8988T (cell line): ENCODE measurements at places on chromosomes 13 and 19.

DNA sequence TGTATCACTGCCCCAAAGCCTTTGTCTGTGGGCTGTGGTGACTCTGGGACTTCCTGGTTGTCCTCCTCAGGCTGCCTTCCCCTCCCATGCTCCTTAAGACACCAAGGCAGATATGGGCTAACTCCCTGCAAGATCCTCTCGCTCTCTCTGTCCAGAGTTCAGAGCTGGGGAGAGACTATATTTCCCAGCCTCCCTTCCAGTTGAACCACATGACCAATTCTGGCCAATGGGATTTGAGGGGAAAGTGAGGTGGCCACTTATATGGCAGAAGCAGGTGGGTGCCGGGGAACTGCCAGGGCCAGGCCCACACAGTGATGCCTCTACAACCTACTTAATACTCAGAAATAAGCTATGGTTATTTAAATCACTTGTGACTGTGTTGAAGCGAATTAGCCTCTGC, 16.2 kb upstream of the ANGPTL8 start:
- no peak for DNase-seq

- no peak for DNase-seq
Measured at GRCh38 chr13:42328672-42329071, 56.7 kb downstream of the AKAP11 start.

- DNase-seq = no peak
Measured at GRCh38 chr19:7509625-7510024, 6.3 kb upstream of the ZNF358 start.

DNA sequence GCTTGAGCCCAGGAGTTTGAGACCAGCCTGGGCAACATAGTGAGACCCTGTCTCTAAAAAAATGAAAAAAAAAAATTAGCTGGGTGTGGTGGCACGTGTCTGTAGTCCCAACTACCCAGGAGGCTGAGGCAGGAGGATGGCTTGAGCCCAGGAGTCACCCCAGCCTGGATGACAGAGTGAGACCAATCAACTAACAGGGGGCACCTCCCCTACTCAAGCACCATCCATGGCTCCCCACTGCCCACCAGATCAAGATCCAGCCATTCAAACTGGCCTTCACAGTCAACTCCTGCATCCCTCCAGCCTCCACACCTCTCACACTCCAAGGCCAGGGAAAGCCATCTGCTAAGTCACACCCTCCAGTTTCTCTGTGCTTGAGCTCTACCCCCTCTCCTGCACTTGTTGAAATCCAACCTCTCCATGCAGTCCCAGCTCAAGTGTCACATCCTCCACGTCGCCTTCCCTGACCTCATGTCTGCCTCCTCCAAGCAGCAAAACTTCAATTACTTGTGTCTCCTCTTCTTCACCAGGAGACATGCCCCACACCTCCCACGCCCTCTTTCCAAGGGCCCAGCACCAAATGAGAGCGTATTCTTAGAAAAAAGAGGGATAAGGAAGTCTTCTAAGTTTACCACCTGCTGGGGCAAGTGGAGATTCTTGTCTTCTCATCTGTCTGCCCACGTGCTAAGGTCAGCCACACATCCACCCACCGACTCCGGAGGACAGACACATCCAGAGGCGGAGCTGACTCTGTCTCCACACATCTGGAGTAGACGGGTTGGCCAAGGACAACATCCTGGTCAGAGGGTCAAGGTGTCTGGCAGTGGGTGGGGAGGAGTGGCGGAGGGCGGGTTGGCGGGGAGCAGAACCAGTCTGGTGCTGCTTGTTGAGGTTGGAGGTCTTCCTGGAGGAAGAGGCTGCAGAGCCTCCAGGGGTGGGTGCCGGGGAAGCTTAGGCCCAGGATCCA, 974 bp upstream of the CYP4F22 start:
- DNase-seq = no peak
